ENCODE measurements at places on chromosomes 3 and 15.

GRCh38 chr3:63202529-63202928 is 75.6 kb upstream of the SYNPR start:
- no peak for DNase-seq

DNA sequence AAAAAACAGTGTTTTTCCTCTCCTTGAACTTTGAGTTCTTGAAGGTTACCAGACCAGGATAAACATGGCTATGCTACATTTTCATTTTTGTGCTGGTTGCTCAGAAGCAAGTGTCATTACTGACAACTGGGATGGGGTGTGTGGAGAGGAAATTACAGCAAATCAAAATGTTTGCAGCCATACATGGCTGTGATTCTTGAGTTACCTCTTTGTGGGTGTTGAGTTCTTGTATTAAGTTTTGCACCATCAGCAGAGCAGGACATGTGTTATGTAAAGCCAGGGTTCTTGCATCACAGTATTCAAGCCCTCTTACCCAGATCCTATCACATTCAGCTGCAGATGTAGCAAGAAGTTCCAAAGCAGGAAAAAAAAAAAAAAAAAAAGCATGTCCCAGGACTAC is 53.9 kb upstream of the ATOSA start:
- DNase-seq = no peak

DNA sequence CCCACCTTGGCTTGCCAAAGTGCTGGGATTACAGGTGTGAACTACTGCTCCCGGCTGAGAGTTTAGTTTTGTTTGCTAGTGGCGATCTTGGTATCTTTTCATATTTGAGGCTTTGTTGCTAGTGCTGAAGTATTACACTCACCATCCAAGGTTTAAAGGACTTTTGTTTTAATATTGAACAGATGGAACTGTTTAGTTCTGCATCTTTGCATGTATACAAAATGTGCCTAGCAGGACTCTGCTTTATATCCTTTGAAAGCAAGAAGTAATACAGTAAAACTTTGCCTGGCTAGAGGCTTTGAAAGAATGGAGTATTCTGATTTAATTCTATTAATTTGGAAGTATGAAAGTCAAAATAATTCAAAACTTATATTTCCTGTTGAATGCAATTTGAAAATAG is 77.8 kb upstream of the CHRNB4 start:
- DNase-seq = no peak

GRCh38 chr3:41693799-41694198 is 268.1 kb downstream of the ULK4 start:
- no peak for DNase-seq

DNA sequence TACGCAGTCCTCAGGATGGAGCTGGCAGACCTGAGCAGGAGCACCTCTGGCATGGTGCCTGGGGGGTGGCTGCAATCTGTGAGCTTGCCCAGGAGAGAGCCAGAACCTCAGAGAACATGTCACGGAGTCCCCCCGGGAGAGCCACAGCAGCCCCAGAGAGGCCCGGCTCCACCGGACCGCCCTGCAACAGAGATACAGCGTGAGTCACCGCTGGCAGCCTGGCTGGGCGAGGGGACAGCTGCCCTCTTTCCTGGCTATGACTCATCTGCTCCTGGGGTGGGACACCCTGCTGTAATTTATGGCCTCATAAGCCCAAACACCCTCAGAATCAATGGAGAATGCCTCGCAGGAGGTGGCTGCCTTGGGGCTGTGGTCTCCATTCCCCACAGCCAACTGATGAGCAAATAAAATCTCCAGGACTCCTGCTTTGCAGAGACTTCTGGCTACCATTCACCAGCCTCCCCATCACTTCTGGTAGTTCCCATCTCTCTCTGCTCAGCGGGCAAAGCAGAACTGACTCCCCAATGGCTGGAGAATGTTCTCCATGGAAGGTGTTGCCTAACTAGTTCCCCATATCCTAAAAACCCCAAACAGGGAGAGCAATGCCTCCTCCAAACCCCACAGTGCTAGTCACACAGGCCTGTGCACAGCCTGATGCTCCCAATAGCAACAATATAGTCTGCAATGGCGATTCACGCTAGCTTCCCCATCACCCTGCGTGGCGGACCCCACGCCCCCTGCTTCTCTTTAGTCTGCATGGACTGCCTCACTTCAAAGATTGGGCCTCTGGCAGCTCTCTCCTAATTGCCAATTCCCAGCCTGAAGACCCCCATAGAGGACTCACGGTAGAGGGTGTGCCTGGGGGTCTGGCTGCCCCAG is 21.6 kb downstream of the ACSBG1 start:
- peak; percentile 44 for DNase-seq

- no peak for DNase-seq
Measured at GRCh38 chr3:16311960-16312451, 47.0 kb downstream of the OXNAD1 start.

Measured in hematopoietic multipotent progenitor cell treated with erythropoietin and hydrocortisone succinate and interleukin-3 and kit ligand, for 15 days (in vitro differentiated cells).